Colonic mucosa (tissue), 4 donors: ENCODE measurements at places on chromosomes 6 and 20. TPM values are rescaled to one million over a fixed set of nuclear protein-coding genes. Genes with fewer than 3 reads are reported as not detected.

CHMP4B gene
- 227 TPM for total RNA-seq

WASF1 gene
- 2.2 TPM for total RNA-seq

TMC2 gene
- 0.25 TPM for total RNA-seq

OR2B6 gene
- 0.47 TPM for total RNA-seq
